ENCODE measurements at places on chromosomes 13 and 19.
A peak's percentile ranks its signal among the peaks of the same experiment; 100 is the strongest.

DNA sequence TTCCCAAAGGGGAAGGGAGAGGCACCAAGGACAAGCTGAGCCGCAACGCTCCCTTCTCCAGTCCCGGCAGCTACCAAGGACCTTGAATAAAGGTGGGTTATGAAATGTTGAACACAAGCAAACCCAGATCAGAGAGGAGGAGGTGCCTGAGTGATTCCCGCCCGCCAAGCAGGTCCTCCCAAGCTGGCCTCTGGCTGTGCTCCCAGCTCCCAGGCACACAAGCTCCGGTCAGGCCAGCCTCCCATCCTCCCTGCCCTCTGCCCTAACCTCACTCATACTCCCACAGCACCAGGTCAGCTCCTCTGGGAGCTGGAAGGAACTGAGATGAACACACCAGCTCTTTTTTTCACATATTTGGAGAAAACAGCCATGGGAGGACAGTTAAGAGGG, 3.7 kb downstream of the NAPA start:
- no peaks in the 10 kb centered on the region for H3K36me3 ChIP-seq
- no peaks in the 10 kb centered on the region for H3K27me3 ChIP-seq
- peak overlapping the region; percentile 84 for H3K27ac ChIP-seq
- H3K4me3 ChIP-seq, result no peak overlapping the region
- H3K4me1 ChIP-seq, result peaks cover 73% of the 10 kb centered on the region
- no peak for DNase-seq

DNA sequence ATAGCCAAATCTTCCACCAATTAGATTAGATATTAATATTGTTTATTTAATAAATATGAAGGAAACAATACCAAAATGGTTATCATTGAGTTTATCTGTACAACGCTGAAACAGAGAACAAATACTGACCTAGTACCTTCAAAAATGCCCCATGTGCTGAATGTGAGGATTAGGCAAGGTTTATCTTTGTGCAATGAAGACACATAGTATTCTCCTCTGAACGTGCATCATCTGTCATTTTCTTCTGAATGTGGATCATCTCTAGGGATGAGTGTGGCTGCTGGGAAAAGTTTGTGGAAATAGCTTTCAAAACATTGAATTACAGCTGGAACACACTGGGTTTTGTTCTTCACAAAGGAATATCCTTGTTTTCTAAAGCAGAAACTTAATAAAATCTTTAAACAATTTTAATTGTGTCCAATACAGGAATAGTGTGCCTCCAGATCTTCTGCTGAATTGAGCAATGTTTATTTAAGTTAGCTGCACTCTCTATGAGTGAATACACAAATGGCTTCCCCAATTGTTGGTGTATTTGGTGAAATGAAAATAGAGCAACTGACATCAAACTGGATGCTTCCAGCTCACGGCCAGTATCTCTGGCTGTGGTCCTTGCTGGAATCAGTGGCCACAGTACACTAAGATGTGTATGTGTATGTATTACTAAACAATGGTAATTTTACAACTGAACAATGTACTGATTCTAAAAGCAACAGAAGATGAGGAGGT, 6.7 kb downstream of the COL4A1 start:
- H3K4me3 ChIP-seq, result no peak overlapping the region
- H3K36me3 ChIP-seq, result no peaks in the 10 kb centered on the region
- H3K4me1 ChIP-seq, result peaks cover 50% of the 10 kb centered on the region
- peaks cover 8% of the 10 kb centered on the region for H3K27me3 ChIP-seq

DNA sequence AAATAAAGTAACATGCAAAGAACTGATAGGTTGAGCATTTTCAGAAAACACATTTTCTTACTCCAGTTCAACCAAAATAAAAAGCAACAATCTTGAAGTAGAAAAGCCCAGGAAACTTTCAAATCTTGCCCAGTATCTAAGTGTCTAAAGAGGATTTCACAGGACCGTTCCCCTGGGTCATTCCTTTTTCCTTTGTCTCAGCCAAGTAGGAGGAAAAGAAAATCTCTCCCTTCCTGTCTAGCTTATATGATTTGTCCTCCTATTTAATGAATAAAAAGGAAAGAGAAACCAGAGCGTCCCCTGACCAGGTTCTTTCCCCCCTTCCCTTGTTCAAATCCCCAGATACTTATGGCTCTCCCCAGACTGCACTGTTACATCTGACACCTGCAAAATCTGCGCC, 248.0 kb downstream of the KCTD12 start:
- no peak overlapping the region for H3K4me3 ChIP-seq
- H3K36me3 ChIP-seq, result no peaks in the 10 kb centered on the region
- no peaks in the 10 kb centered on the region for H3K27me3 ChIP-seq
- DNase-seq, result no peak
- H3K4me1 ChIP-seq, result no peaks in the 10 kb centered on the region
- peak overlapping the region; percentile 38 for H3K27ac ChIP-seq

DNA sequence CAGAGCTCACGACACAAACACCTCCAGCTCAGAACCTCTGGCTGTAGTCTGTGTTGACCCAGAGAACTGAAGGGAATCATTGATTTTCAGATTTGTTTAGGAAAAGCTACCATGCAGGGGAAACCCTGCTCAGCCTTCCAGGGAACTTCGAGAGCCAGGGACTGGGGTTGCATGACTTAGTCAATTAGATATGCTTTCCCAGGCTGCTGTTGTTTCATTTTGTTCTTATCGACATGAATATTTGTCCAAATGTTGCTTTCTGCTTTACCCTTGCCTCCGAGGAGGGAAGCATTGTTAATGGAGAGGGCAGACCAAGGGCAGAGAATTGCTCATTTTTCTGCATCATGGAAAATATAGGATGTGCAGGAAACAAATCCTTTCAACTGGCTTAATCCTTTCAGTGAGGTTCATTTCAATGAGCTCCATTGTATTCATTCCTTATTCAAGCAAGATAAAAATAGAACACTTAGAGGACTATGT, 82.5 kb downstream of the KLF5 start:
- H3K27ac ChIP-seq, result peak overlapping the region; percentile 27
- DNase-seq, result no peak
- H3K27me3 ChIP-seq, result no peaks in the 10 kb centered on the region
- no peak overlapping the region for H3K4me3 ChIP-seq
- no peaks in the 10 kb centered on the region for H3K36me3 ChIP-seq

DNA sequence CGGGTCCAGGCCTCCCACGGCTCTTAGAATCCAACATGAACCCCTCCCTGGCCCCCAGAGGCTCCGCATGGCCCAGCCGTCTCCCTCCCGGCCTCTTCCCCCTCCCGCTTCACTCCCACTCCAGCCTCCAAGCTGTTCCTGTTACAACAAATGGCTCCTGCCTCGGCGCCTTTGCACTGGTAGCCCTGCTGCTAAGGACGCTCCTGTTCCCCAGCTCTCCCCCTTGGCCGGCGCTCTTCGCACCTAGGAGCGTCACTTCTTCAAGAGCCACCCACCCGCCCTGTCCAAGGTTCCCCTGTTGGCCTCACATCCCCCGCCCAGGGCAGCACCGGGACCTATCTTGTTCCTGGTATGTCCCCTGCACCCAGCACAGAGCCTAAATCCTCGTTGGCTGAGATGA, 9.4 kb downstream of the CCDC124 start:
- no peaks in the 10 kb centered on the region for H3K36me3 ChIP-seq

GRCh38 chr19:3788996-3789778, 3.0 kb upstream of the MATK start:
- H3K27me3 ChIP-seq, result peaks cover 35% of the 10 kb centered on the region
- H3K4me1 ChIP-seq, result no peaks in the 10 kb centered on the region
- no peak overlapping the region for H3K27ac ChIP-seq
- DNase-seq, result no peak

DNA sequence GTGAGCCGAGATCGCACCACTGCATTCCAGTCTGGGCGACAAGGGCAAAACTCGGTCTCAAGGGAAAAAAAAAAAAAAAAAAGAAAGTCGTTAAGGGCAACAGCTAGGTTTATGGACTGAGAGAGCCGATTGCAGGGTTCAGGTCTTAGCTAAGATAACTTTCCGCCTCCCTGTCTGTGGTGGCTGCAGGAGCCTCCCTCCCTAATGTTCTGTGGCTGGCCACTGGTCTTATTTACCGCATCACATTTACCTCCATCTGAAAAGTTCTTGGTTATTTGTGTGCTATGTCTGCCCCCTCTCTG, 722 bp upstream of the CRTC1 start:
- peak overlapping the region; percentile 84 for H3K27ac ChIP-seq
- no peak for DNase-seq
- no peaks in the 10 kb centered on the region for H3K27me3 ChIP-seq
- H3K4me1 ChIP-seq, result peaks cover 6% of the 10 kb centered on the region
- H3K4me3 ChIP-seq, result peak overlapping the region; percentile 34

GRCh38 chr19:19943848-19944582, 43.3 kb downstream of the ZNF93 start:
- no peaks in the 10 kb centered on the region for H3K36me3 ChIP-seq
- no peak overlapping the region for H3K27ac ChIP-seq
- no peak overlapping the region for H3K4me3 ChIP-seq
- no peak for DNase-seq

GRCh38 chr19:30332445-30333234, 39.5 kb upstream of the ZNF536 start:
- no peaks in the 10 kb centered on the region for H3K27me3 ChIP-seq
- H3K36me3 ChIP-seq, result no peaks in the 10 kb centered on the region
- no peaks in the 10 kb centered on the region for H3K4me1 ChIP-seq

DNA sequence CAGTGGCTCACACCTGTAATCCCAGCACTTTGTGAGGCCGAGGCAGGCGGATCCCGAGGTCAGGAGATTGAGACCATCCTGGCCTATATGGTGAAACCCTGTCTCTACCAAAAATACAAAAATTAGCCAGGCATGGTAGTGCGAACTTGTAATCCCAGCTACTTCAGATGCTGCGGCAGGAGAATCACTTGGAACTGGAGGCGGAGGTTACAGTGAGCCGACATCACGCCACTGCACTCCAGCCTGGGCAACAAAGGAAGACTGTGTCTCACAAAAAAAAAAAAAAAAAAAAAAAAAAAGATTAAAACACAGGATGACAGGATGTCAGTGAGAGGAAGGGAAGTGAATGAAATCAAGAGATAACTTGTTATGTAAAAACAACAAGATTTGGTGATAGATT, 1158.5 kb downstream of the PCDH9 start:
- no peaks in the 10 kb centered on the region for H3K4me1 ChIP-seq
- no peak overlapping the region for H3K27ac ChIP-seq
- no peak overlapping the region for H3K4me3 ChIP-seq
- no peaks in the 10 kb centered on the region for H3K27me3 ChIP-seq

DNA sequence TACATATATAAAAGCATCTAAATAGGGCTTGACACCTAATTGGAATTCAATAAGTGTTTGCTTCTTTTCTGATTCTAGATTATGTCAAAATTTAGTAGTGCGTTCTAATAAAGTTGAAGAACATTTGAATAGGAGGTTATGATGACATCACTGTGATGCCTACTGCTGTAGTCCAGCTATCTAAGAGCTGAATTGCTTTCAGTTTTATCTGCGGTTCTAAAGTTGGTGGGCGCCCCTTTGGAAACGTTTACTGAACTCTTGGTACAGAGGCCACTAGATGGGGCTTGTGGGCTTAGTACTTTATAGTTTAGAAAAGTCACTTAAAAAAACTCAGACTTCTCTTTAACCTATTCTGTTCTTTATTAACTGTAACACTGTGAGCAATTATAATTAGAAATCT, 776.9 kb downstream of the GPC5 start:
- no peaks in the 10 kb centered on the region for H3K4me1 ChIP-seq
- H3K27me3 ChIP-seq, result no peaks in the 10 kb centered on the region
- no peak overlapping the region for H3K4me3 ChIP-seq
- no peak for DNase-seq
- no peaks in the 10 kb centered on the region for H3K36me3 ChIP-seq

Measured in transverse colon (tissue), 4 donors.